ENCODE measurements at places on chromosomes 6 and 20.

DNA sequence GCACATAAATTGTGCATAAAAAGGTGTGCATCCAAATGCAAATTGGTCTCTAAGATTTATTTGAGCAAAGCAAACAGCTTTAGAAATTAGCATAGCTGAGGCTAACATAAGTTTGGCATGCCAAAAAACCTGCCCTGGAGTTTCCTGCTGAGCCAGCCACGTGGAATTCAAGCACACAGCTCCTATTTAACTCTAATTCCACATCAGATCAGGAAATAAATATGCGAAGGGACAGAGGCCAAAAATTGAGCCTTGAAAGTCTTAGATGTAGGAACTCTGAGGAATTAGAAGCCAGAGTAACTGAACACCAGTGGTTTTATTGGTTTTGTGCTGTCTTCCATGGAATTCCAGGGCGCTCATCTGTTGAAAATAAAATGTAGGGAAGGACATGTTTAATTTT lies 19.6 kb downstream of the SOBP start:
- no peak for DNase-seq

DNA sequence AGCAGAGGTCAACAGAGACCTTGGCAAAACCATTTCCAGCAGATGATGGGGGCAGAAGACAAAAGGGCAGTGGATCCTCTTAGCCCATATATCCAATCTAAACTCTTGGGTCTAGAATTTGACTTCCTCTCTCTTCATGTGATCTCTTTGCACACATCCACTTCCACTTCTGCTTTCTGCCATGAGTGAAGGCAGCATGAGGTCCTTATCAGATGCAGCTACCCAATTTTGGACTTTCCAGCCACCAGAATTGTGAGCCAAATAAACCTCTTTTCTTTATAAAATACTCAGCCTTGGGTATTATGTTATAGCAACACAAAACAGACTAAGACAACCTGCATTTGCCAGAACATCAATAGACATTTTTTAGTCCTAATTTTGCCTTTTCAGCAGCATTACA lies 191.6 kb downstream of the ADAT2 start:
- no peak for DNase-seq

DNA sequence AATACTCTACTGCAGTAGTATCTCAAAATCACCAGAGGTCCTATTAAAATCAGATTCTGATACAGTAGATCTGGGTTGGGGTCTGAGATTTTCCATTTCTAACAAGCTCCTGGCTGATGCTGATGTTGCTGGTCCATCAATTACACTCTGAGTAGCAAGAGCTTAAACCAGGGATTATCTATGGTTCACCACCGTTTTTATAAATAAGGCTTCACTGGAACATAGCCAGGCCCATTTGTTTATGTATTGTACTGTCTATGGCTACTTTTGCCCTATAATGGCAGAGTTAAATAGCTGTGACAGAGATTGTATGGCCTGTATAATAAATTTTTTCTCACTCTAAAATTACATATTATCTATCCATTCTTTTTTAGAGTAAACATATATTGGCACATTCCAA lies 53.0 kb downstream of the NUDT3 start:
- no peak for DNase-seq

DNA sequence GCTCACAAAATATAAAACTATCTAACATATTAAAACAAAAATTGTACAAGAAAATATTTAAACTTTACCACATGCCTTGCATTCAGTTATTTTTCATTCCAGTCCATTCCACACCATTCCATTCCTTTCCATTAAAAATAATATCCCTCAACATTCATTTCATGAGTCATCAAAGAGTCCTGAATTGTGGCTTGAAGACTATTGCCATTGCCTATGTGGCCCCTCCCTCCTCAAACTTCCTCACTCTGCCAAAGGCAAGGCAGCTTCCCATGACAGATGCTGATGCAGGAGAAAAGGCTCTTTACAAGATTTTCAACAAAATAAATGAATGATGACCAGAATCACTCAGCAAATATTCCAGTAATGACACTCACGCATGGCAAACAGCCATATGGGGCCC lies 31.7 kb downstream of the IL20RA start:
- no peak for DNase-seq

- DNase-seq, result no peak
Observed at GRCh38 chr20:19269737-19270340, 57.4 kb downstream of the SLC24A3 start.

- no peak for DNase-seq
Observed at GRCh38 chr6:110390404-110390803, 25.0 kb downstream of the DDO start.

- DNase-seq, result no peak
Observed at GRCh38 chr6:50602292-50602691, 111.0 kb upstream of the TFAP2D start.

- DNase-seq, result no peak
Observed at GRCh38 chr20:53291548-53291947, 302.1 kb downstream of the ZNF217 start.

DNA sequence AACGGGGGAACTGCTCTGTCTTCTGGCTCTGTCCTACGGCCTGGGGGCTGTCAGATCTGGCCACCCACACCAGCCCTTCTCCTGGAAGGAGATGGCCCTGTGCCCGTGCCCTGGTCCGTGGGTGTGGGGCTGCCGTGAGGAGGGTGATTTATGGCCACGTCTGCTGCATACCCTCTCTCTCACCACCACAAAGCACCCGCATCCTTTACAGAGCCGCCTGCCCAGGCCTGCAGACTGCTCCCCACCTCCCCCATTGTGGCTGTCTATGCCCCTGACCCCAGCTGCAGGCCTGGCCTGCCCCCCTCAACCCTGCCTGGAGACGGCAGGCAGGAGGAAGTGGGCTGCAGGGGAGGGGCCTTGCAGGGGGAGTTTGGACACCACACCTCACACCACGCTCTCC lies 72.7 kb upstream of the GATA5 start:
- DNase-seq, result no peak
